ENCODE measurements at places on chromosomes 2 and 18.

DNA sequence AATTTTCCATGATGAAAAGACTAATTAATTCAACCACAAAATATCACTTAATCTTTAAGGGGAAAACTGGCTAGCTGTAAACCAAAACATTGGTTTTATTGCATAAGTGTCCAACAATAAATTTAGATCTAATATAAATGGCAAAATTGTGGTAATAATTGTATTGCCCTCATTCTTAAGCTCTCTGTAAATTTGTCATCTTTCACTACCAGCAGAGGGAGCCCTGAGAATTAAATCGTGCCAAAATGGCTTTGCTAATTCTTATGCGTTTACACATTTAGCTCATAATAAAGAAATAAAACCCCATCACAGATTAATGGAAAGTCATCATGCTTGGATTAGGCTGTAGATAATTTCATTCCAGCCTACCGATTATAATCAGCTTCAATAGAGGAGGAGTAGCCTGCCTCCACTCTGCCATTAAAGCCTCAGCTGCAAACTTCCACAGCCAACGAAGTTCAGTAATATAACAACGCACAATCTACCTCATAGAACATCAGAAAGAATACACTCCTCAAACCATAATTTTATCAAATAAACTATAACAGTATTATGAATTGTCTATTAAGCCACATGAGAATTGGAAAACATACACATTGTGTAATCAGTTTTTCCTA, 70.0 kb upstream of the ATP5MC3 start:
- DNase-seq: no peak

DNA sequence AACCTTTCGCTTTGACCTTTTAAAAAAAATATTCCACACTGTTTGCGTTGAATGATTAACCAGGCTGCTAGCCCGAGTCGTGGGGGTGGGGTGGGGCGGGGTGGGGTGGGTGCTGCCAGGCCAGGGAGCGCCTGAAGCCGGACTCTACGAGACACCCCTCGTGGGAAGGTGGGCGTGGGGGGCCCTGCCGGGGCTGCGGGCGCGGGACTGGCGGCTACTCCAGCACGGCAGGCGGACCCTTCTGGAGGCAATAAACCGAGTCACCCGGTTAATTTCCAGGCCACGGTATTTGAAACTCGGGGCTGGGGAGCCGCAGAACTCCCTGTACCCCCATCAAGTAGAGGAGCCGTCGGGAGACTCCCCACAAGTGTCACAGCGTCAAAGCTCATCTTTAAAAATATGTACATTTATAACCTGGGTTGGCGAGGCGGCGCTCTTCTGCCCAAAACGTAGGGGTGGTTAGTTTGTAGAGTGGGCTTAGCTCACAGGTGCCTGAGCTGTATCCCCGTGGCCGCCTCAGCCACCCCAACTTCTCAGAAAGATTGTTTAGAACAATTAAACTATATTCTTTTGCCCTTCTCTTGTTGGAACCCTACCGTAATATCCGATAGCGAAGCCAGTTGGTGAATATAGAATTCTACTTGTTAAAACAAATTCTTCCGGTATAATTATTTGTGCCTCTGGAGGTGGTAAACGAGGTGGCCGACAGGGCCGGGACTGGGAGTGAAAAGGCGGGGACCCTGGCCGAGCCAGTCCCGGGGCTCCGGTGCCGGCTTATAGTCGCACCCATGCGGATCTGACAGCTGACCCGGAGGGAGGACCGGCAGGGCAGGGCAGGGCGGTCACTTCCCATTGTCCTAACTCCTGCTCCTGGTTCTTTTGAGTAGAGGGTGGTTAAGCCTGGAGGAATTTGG, 1.4 kb downstream of the B3GNT2 start:
- DNase-seq: peak; percentile 32

DNA sequence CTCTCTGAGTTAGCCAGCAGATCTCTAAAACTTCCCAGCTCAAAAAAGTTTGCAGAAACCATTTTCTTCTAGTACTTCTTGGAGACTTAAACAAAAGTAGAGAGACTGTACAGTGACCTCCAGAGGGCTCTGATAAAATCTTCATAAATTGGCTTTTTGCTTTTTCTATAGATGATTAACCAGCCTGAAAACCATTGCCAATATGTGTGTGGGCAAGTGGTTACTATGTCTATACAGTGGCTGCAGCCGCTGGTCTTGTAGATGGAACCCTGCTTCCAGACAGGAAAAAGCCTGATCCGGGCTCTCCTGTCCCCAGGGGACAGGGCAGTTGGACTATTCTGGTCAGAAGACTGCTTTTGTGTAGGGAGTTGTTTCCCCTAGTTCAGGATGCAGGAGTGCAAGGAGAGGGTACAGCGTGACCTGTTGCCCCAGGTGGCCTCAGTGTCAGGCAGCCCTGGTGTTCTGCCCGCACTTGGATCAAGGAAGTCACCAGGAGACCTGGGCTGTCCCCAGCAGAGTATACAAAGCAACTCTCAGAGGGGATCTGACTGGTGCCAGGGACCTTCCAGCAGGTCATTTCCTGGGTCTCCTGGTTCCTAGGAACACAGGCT, 7.3 kb upstream of the PTPRM start:
- DNase-seq: no peak

DNA sequence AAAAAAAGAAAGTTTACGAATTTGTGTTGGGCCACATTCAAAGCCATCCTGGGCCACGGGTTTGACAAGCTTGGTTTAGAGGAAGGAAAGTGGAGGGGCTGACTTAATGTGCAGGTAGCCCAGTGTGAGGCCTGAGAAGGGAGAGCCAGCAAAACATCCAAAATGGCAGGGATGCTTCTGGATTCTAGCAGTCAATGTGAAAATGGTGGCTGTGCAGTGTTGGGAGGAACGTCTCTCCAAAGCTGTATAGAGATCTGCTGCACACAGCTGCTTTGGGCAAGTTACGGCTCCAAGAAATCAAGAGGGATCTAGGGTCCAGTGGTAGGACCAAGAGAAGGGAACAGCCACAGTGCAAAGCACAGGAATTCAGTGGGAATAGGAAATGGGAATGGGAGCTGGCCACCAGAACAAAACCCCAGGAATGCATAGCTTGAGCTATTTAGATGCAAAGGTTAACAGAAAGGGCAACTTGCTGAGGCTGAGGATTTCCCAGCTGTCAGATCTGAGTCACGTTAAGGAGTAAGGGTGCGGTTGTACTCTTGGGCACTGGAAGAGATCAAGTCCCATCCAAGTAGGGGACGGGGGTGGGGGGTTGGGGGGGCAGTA, 70.6 kb downstream of the B3GNT2 start:
- DNase-seq: no peak

DNA sequence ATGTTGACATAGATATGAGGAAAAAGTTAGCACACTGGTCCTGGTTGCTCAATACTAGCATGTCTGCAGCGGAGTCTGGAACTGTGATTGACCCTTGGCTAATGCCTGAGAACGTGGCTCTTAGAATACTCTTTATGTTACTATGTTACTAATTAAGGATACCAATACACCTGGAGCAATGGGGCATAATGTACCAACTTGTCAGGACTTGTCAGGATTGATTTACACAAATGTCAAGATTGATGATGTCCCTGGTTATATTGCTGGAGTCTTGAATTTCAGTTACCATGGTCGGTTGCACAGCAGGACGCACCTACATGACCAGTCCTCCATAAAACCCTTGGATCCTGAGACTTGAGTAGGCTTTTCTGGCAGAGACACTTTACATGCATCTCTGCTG, 810.9 kb downstream of the CPS1 start:
- no peak for DNase-seq

- DNase-seq: no peak
Observed at GRCh38 chr2:45825001-45825651, 173.7 kb downstream of the PRKCE start.

DNA sequence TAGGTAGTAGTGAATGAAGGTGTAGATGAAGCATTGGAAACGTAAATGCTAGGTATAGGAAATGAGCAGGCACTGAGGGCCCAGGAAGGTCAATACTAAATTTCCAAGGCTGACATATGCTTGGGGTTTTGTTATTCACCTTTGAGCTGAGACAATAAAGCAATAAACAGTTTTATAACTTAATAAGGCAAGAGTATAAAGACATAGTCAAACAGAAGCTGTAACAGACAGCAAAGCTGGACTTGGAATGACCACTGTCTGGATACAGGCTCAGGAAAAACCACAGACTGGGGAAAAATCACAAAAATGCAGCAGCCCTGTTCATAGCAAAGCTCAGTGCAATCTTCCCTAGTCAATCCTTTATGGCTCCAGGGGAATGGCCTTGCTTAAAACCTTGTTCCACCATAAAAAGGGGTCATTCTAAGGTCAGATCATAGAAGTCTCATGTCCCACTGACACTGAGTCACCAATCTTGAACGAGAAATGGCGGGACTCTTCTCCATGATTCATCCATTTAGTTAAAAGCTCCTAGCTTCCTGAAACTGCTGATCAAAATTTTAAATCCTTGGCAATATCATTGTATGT, 493.3 kb downstream of the CMPK2 start:
- DNase-seq: no peak

GRCh38 chr18:62717169-62717924, 2.0 kb downstream of the PHLPP1 start:
- DNase-seq: peak; percentile 39

- DNase-seq: no peak
Observed at GRCh38 chr2:75204833-75205232, 5.5 kb upstream of the TACR1 start.

DNA sequence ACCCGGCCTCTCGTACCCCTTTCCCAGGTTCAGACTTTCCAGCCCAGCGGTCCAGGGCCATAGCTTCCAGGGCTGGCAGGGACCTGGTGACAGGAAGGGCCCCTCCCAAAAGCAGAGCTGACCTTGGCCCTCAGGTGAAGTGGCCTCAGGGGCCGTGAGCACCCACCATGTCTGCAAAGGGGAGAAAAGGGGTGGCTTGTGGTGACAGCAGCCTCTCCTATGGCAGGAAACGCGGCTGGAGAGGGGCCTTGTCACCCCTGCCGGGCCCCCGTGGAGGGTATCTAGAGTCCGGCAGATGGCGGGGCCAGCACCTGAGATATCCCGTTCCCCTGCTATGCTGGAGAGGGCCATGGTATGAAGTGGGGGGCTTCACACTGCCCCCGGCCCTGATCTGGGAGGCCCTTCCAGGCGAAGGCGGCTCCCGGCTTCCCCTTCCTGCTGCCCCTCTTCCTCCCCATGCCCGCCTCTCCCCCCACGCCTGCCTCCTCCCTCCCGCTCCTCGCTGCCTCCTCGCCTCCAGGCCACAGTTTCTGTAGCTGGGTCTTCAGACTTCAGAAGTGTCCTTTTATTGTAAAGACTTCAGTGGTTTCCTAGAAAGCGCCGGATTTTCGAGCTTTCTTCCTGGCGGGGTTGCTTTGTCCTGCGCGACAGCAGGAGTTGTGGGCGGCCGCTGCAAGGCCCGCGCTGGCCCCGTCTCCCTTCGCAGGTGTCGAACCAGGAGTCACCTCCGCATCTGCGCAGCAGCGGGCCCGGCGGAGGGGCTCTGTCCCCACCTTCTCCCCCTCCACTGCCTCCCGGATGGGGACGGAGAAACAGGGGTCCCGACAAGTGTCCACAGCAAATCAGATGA, 240.5 kb upstream of the MYT1L start:
- DNase-seq: no peak

- peak; percentile 69 for DNase-seq
Observed at GRCh38 chr2:172437419-172438341, 10.3 kb downstream of the ITGA6 start.

DNA sequence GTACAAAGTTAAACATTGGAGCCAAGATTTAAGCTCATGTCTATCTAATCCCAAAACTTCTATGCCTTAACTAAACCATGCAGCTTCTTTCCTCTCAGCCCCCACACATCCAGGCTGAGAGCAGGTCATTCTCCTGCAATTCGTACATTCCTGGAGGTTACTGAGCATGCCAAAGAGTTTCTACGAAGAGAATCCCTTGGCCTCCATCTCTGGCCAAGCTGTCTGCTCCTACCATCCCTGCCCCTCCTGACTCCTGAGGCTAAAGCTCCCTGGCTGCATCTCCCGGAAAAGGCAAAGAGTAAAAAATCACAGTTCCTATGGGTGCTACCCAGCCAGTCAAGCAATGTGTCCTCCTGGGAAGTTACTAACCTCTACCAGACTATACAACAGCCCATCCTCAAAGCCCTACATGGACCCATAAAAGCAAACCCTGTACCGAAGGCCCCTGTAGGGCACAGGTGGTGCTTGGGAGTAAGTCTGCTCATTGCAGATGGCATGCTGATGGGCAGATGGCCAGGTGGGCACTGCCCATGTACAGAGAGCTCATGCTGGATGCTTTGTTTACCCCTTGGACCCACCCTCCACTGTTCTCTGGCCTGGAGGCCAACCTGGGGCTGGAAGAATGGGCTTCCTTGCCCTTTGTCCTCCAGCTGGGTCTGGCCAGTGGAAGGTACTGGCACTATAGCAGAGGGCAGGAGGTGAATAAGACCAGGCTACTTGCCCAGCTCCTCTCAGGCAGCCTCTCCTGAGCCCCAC, 99.5 kb downstream of the TTC32 start:
- DNase-seq: no peak

GRCh38 chr2:13106302-13106701, 389.6 kb downstream of the TRIB2 start:
- DNase-seq: no peak

- no peak for DNase-seq
Observed at GRCh38 chr18:51028201-51028805, 1.7 kb upstream of the SMAD4 start.

GRCh38 chr2:178870703-178871102, 63.5 kb upstream of the TTN start:
- no peak for DNase-seq

DNA sequence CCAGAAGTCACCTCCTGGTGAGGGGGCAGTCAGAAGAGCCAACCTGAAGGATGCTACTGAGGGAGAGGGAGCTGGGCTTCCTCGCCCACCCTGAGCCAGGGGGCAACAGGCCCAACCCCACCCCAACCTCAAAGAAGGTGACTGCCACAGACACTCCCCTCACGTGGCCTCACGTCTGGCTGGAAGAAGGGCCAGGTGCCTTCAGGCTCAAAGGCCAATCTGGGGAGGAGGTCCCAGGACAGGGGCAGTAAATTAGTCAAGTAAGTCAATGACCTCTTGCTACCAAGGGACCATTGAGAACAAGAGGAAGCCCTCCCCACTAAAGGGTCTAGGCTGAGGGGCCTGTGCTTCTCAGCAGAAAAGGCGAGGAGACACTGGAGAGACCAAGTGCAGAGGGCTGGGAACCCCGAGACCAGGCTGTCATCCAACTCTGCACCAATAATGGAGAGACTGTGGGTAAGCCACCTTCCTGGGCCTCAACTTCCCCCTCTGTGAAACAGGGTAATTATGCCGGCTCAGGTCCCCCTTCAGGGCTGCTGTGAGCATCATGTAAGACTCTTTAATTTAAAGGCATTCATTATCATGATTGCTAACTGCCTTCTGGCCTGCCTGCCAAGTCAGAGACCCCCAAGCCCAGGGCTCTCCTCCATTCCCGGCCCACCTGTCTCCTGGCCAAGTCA, 20.2 kb upstream of the TNS1 start:
- DNase-seq: no peak

DNA sequence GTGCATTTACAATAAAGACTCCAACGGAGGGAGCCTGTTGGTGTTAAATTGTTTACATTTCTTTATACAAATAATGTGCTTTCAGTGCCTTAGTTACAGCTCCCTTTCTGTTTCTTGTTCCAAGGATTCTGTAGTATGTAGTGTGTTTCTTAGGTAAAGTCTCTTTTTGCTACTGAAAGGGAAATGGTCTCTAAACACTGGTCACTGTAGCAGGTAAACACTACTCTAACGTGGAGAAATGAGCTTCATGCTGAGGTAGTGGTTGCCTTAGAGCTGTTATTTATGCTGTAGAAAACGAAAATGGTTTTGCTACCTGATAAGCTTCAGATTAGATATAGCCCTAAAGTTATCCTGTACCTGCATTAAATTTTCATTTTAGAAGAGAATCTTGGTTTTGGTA, 163.6 kb downstream of the CAPN13 start:
- no peak for DNase-seq

Data from T-helper 1 cell (primary cell).